NCI-H146 (cell line): ENCODE measurements at places on chromosomes 1 and 21.

GRCh38 chr1:54163051-54163450, 10.3 kb upstream of the CDCP2 start:
- peak; percentile 46 for DNase-seq

DNA sequence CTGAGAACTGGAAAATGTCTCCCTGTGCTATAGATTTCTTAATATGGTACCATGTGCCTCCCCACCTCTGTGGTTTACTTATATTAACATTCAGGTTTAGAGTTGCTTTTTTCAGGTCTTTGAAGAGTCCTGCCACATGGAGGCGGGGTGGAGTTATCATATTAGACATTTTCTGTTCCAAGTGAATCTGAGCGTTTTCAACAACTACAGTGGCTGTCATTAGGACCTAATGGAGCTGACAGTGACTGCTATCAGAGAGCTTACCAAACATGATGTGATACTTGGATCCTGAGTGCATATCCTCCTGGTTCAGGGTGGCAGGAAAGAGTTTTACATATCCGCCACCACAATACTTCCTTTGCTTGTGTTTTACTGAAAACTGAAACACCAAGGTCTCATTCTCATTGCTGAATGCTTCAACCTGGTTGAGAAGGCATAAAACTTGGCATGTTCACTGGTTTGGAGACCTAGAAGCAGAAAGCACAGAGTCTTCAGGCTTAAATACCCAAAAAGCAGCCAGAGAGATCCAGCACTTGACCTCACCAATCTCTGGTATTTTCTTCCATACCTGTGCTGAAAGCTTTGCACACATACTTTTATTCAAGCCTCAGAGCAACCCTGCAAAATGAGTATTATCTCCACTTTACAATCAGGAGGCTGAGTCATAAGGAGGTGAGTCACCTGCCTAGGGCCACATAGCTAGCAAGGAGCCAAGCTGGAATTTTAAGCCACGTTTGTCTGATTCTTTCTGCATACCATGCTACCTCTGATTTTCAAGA, 47.4 kb upstream of the OSBPL9 start:
- no peak for DNase-seq

- no peak for DNase-seq
These were observed 865 bp downstream of the ADPRS start for GRCh38 chr1:36089393-36090121.

DNA sequence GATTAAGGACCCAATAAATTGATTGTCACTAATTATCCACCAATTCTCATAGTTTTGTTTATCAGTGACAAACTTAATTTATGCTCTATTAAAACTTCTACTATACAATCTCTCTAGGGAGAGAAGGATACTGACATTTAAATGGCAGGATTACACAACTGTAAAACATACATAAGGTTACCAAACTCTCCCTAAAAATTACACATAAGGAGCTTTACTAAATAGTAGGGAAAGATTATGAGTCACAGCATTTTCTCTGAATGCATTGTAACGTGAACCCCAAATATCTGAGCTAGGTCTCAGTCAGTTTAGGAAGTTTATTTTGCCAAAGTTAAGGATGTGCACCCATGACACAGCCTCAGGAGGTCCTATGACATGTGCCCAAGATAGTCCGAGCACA, 2140.6 kb downstream of the NCAM2 start:
- DNase-seq = no peak

DNA sequence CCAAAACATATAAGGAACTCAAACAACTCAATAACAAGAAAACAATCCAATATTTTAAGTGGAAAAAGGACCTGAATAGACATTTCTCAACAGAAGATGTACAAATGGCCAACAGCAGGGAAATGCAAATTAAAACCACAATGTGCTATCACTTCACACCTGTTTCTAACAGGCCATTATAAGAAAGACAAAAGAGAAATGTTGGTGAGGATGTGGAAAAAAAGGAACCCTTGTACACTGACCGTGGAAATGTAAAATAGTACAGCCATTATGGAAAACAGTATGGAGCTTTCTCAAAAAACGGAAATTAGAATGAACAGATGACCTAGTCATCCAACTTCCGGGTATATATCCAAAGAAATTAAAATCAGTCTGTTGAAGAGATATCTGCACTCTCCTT, 37.8 kb upstream of the CD2 start:
- peak; percentile 22 for DNase-seq

- DNase-seq = no peak
These were observed 93.2 kb downstream of the ARHGEF10L start for GRCh38 chr1:17632541-17633184.

DNA sequence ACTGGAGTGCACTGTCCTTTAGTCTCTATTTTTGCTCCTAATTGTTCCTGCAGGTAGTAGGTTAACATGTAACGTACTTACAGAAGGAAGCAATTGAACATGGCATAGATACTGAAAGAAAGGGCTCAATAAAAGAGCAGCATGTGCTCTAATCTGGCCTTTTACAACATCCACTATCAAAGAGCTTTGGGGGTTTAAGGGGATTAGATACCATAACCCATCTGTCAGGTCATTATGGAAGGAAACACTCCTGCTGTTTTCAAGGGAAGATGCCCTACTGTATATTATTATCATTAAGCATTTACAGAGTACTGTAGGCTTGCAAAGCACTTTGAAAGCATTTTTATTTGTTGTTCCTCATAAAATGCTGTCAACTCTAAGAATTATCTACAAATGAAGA, 152.8 kb downstream of the TTLL7 start:
- peak; percentile 42 for DNase-seq

GRCh38 chr1:159163614-159164228, 7.7 kb upstream of the CADM3 start:
- no peak for DNase-seq

DNA sequence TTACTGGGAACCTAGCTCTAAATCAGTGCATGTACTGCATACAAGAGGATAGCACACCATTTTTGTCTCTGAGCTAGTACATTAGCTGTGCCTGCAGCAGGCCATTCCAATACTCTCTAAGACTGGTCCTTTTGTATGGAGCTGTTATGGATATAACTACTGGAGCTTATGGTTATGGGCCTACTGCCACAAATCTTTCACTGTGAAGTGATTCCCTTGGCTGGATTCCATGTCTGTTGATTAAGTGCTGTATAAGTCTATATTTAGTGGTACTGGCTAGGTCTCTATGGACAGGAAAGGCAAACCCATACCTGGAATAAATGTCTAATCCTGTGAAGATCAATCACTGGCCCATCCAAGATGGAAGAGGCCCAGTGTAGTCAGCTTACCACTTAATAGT, 12.0 kb downstream of the ZFYVE9 start:
- DNase-seq = no peak

DNA sequence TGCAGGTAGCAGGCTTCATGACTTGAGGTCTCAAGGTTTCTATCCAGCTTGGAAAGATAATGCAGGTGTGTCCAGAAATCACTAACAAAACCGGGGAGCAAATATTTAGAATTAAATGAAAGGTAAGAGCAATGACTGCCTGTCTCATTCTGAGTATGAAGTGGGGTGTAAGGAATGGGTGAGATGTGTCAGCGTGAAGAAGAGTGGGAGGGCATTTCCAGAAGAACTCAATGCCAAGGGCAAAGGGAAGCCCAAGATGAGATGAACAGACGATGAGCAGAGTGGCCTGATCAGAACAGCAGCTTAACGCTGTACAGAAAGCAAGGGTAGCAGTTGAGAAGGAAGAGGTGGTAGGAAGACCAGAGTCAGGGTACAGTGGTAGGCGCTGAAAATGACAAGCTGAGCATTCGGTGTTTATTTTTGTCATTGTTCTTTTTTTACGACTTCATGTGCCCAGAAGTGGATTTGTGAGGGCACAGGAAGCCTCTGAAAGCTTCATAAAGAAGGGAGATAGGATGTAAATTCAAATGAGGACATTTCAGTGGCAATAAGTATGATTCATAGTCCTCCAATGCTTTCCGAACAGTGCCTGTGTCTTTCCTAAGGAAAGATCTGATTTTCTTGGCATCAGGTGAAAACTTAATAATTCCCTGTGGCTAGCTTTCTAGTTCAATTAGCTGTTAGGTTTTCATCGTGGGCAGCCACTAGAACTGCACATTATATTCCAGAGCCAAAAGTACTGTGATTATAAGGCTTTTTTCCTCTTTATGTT, 190.5 kb downstream of the APP start:
- DNase-seq = no peak

DNA sequence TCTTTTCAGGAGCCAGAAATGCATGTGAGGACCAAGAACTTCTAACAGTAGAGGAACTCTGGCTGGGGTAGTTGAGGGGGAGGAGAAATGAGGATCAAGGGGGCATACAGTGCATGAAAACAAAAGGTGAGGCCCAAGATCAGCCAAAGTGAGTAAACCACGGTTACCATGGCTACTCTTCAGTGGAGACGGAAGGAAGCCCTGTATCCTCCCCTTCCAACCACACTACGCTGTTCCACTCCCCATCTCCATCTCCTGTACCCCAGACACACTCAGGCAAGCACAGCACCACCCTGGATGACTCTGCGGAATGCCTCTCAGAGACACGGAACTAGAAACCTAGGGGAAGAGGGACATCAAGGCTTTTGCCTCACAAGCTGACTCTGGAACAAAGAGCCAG, 157.6 kb upstream of the CAMK1G start:
- no peak for DNase-seq

GRCh38 chr1:153985941-153986761, at the start of gene RAB13:
Gene RAB13 (minus strand): TSS chr1:153986339. CDS start chr1:153986236, 103 bp downstream.
- peak; percentile 82 for DNase-seq

DNA sequence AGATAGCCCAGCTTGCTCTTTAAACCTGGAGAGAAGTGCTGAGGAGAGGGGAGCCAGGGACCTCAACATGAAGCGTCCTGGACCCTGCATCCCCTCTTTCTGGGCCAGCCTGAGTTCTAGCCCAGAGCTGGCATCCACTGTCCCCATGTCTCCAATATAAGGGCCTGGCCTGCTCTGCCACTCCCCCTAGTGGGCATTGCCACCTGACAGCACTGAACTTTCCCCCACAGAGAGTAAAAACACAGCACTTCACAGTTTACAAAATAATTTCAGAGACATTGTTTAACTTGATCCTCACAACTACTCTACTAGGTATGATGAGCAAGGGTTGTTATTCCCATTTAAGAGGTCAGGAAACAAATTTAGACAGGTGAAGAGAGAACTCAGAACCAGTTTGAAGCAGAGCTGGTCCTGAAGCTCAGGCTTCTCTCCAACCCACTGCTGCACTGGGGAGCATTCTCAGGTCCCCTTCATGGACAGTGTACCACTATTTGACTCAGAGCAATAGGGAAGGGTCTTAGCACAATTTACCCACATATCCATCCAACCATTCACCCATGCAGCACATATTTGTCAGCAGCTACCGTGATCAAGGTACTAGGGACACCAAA, 151.2 kb downstream of the DMRTA2 start:
- peak; percentile 56 for DNase-seq

DNA sequence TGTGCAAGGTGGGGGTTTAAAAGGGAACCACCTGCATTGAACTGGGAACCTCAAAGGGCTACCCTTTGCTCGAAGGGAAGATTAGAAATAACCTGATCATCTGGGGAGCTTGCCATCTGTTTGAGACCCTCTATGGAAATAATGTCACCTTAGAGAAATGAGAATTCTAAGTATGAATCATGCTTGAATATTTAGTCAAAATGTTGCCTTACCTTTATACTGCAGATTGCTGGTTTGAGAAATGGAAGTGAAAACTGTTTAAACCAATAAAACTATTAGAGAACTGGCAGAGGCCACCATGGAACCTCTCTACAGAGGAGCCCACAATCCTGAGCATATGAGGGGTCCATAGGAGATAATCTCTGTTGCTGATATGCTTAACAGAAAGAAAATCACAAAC, 131.2 kb upstream of the FAM78B start:
- no peak for DNase-seq

- no peak for DNase-seq
These were observed 27.1 kb upstream of the RUNX3 start for GRCh38 chr1:24957016-24957807.

GRCh38 chr1:14983277-14983676, 170.3 kb upstream of the TMEM51 start:
- no peak for DNase-seq

GRCh38 chr1:243628476-243628907, 221.6 kb downstream of the AKT3 start:
- peak; percentile 33 for DNase-seq

DNA sequence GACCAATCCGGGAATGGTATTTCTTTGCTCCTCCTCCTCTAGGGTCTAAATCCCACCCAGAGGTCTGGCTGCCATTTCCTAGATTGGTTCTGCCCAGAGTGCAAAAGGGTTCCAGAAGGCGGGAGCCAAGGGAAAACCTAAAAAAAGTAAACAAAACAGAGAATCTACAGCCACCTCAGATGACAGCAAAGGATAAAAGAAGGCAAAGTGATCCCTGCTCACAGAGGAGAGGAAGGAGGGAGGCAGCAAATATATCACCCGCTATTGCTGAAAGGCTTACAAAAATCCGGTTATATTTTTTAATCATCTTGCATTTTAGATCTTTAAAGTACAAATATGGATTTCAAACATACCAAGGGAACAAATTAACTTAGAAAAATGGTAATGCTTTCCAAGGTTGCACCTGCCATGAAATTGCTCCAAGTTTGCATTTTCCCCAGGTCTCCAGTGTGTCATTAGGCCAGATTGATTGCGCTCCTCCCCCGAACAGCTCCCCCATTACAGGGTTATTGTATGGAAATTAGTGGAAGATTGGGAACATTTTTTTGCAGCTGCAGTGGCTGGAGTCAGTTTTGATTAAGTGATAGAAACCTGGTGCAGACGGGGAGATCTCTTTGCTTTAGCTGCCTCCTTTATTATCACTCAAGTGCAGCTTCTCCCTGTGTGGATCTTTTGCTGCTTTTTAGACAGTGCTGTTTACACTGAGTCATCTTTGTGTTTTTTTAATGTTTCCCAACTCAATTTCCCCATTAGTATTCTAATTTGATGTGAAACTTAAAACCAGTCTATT, 280.5 kb upstream of the CAMK1G start:
- peak; percentile 52 for DNase-seq

- no peak for DNase-seq
These were observed 549.9 kb downstream of the PTPRU start for GRCh38 chr1:29786195-29786594.

DNA sequence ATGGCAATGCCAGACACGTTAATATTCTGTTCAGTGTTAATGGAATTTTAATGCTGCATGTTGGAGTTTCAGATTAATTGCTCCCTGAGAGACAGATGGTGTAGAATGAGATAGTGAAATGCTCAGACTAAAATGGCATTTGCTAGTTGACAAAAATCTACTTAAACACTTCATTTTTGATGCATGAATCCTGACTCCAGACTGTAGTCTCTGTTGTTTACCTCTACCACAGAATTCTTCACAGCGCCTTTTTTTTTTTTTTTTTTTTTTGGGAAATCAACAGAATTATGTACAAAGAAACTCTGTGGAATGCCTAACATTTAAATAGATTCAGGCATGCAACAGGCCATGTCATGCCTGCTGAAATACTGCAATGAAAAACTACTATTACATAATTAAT, 111.3 kb downstream of the PLPPR5 start:
- DNase-seq = no peak

DNA sequence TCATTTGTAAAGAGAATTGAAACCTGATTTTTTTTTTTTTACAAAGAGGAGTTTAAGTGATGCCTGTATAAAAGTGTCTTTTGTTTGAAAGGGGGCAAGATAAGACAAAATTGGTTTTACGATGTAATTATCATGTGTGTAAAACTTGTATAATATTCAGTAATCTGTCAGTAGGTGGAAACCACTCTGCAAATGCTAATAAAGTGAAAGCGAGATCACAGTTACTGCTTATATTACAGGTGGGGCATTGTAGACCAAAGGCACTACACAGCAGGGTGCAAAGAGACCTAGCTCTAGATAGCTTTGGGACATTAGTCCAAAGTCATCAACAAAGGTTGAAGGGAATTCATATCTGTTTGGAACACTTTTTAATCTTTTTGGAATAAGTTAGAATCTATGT, 174.2 kb downstream of the LHX8 start:
- DNase-seq = peak; percentile 80
